ENCODE measurements at places on chromosomes 5 and 9.

GRCh38 chr5:9544056-9544455 is 1.8 kb downstream of the SEMA5A start:
- DNase-seq: no peak

DNA sequence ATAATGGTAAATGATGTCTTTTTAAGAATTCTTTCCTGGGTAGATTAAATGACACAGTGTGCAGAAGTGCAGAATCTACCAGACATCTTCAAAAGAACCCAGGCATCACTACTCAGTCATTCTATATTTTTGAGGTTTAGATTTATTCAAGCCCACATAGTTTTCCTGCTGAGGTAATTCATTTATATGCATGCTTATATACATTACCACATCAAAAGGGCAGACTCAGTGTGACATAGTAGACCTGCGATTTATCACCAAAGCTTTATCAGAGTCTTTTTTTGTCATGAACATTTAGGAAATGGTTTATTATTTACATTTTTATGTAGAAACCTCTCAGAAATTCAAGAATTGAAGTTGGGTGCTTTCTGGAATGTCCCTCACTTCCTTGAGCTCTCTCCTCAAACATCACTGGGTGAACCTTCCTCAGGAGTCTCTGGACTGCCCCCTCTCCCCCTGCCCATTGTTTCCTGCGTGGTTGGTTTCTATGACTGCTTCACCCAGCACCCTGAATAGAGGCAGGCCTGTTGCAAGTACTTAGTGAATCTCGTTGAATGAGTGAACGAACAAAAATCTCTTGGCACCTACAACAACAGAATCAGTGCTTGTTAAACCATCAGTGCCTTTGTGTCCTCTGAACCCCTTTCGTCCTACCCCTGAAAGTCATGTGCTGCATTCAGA is 42.5 kb downstream of the ADAMTS16 start:
- no peak for DNase-seq

DNA sequence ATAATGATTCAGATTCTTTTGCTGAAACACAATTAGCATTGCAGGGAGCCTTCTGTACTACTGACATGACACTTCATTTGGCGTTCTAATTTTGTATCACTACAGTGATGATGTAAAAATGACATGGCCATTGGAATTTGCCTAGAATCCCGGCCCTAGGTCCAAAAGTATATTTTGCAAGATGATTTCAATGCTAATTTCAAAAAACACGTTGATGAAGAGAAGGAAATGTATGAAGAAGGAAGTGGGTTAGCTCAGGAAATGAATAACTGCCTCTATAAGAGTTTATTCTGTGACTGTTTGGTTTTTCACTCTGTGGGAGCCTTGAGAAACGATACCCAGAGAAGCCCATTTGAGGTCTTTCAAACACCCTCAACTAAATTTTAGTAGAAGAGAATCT is 59.3 kb downstream of the OSTF1 start:
- no peak for DNase-seq

GRCh38 chr9:34338665-34339385 is 9.5 kb downstream of the NUDT2 start:
- no peak for DNase-seq

DNA sequence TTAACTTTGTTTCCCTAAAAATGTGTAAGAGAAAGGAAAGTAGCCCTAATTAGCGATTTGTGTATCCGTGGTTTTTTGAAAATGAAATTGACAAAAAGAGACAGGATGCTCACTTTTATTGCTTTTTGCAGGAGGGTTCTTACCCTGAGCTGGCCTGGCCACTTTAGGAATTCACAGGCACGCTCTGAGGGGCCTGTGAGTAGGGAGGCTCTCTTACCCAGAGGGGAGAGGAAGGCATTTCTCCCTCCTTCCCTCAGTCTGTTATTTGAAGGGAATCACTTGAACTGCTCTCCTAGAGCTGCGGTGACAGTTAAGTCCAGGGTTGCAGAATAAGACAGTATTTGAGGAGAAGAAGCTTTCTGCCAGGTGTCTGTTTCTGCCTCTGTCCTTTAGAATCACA is 16.7 kb downstream of the PIK3R1 start:
- no peak for DNase-seq

- no peak for DNase-seq
Measured at GRCh38 chr5:154444556-154445421, 1.0 kb upstream of the SAP30L start.

GRCh38 chr9:113876151-113876992 is at the start of gene ZNF618:
TSS of gene ZNF618 (plus strand) at chr9:113876309. CDS start at chr9:113876381, 72 bp downstream.
- no peak for DNase-seq

GRCh38 chr9:137456061-137456863 is 2.9 kb downstream of the NSMF start:
- no peak for DNase-seq

- no peak for DNase-seq
Measured at GRCh38 chr9:84402517-84402916, 62.0 kb upstream of the SLC28A3 start.

GRCh38 chr9:127166651-127167524 is 44.5 kb upstream of the ANGPTL2 start:
- no peak for DNase-seq

DNA sequence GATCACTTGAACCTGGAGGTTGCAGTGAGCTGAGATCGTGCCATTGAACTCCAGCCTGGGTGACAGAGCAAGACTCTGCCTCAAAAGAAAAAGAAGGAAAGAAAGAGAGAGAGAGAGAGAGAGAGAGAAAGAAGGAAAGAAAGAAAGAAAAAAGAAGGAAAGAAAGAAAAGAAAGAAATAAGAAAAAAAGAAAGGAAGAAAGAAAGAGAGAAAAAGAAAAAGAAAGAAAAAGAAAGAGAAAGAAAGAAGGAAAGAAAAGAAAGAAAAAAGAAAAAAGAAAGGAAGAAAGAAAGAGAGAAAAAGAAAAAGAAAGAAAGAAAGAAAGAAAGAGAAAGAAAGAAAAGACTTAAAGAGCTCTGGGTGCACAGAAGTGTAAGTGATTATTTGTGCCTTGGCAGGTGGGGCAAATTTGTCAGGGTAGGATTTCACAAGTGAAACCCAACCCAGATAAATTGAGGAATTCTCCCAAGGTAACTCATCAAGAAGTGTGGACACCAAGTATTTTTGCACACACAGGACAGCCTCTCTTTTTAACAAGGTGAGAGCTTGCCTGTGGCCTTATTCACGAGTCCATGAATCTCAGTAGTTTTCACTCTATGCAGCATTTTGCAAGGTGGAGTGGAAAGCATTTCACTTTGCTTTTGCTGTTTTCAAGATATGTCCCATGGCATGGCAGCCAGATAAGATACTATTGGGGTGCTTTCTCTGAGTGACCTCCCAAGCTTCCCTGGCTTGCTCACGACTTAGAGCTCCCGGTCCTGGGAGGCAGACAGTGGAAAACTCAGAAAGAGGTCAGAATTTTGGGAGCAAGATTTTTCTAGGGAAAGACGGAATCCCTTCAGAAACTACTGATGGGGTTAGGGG is 57.8 kb downstream of the C9orf153 start:
- no peak for DNase-seq

DNA sequence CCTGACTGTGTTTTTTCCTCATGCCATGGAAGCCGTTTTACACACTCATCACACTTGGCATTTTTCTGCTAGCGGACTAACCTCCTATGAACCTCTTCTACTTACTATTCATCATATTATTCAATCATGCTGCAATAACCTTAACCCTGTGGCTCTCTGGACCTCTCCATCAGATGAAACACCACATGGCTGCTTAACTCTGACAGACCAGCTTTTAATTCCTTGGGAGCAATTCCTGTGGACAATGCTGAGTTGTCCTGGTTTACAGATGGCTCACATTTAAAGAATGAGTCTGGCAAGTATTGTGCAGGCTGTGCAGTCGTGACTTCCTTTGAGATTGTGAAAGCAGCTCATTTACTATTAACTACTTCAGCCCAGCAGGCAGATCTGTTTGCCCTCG is 9.0 kb downstream of the OR1J1 start:
- DNase-seq: no peak

GRCh38 chr5:31404325-31404724 is 127.6 kb downstream of the DROSHA start:
- DNase-seq: no peak

DNA sequence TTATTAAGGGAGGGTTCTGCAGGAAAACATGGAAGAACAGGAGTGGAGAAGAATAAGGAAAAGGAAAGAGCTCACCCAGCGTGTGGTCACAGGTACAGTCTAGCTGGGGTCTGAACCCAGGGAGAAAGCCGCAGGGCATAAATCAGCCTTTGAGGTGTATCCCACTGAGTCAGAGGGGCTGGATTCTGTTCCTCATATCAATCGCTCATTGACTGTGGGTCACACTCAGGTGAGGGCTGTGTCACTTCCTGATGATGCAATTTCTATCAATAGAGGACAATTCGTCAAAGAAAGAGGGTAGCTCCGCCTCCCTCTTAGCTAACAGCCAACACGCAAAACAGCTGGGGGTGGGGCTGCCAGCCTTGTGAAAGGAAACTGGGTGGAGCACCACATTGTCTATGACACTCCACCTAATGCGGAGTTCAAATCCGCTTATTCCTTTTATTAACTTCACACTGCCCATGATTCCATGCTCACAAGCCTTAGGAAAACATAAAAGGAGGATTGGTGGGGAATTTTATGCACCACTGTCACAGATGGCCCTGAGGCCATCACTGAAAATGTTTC is 176.2 kb downstream of the ICE1 start:
- no peak for DNase-seq

- DNase-seq: no peak
Measured at GRCh38 chr5:176899296-176899891, at the start of gene HK3. TSS of gene HK3 (minus strand) at chr5:176899346. CDS start at chr5:176896159, 3,187 bp downstream.

DNA sequence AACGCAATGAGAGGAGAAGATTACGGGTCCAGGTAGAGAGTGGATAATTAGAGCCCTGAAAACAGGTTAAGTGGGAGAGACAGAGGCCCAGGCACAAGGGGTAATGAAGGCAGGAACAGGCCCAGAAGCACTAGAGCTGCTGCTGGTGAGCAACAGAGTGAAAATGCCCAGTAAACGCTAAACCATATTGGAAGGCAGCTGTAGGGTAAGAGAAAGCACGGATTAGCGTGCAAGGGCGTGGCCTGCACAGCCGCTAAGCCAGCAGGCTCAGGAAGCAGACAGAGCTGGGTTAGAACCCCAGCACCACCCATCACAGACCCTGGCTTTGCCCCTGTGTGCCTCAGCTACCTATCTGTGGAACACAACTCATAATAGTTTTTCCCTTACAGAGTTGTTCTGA is 93.2 kb downstream of the PAX5 start:
- no peak for DNase-seq

DNA sequence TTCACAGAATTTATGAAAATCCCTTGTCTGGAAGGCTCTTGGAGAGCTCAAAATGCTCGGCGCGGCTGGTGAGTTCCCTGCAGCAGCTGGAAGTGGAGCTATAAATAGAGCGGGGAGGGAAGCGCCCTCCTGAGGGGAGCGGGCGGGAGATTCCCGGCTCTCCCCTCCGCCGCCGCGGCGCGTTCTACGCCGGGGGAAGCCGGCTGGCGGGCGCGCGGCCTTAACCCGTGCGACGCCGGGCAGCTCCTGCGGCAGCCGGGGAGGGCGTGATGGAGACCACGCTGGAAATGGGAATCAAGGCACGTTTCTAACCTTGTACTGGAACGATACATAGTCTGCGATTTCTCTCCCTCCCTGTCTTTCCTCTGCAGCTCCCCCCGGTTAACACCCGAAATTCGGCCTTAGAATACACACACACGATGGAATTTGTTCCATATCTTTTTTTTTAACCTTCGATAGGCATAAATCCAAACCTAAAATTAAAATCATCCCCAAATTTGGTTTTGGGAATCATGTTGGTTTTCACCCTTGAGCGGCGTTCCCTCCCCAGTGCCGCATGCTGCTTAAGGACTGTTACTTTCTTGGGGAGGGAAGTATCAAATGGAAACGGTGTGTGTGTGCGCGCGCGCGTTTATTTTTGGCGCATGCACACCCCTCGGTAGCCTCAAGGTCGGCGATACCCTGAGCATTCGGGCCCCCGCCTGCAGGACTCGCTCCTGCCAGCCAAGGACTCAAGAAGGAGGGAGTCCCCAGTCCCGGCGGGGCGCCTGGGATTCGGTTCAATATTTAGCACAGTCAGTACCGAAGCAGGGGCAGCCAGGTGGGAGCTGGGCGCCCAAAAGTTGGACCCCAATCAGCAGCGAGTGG is 306.3 kb upstream of the KCNN2 start:
- DNase-seq: no peak
